ENCODE measurements at places on chromosomes 4 and X. TPM values are rescaled to one million over a fixed set of nuclear protein-coding genes. Genes with fewer than 3 reads are reported as not detected.

DNA sequence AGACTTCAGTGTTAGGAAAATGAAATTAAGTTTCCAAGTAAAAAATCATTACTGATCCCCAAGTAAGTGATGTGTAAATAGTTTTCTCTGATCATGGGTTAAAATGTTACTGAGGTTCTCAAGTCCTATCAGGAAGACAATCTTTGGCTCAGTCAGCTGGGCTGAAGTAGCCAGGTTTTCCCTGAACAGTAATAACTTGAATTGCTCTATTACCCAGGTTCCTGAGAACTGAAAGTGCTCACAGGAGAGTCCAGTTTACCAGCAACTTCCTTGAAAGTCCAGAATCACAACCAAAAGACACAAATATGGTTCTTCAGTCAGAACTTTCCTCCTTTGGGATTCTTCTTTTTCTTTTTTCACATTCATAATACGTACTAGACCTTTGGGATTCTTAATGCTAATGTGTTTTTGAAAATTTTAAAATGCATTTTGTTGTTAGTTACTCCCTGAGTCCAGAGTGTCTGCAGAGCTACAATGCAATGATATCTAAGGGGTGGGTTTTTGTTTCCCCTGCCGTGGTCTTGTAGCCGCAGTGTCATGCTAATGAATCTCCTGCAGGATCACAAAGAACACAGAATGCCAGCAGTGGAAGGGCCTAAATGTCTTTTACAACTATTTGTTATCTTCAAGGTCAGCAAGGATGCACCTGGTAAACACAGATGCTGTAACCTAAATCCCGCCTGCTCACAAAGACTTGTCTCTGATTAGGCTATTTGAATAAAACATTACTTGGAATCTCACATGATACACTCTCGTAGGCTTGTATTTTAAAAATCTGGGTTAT lies 439.8 kb upstream of the NR3C2 start:
- H3K27ac ChIP-seq: no peak overlapping the region
- no peaks in the 10 kb centered on the region for H3K36me3 ChIP-seq
- H3K4me1 ChIP-seq: no peaks in the 10 kb centered on the region
- no peaks in the 10 kb centered on the region for H3K27me3 ChIP-seq
- no peak for DNase-seq

- no peaks in the 10 kb centered on the region for H3K36me3 ChIP-seq
- DNase-seq: no peak
- H3K4me3 ChIP-seq: no peak overlapping the region
- H3K4me1 ChIP-seq: no peaks in the 10 kb centered on the region
- H3K27ac ChIP-seq: no peak overlapping the region
- H3K27me3 ChIP-seq: no peaks in the 10 kb centered on the region
Measured at GRCh38 chr4:5693871-5694270, 14.5 kb downstream of the EVC2 start.

GRCh38 chrX:7948483-7948882 lies 21.3 kb upstream of the PNPLA4 start:
- no peak for DNase-seq
- no peaks in the 10 kb centered on the region for H3K27me3 ChIP-seq
- no peaks in the 10 kb centered on the region for H3K4me1 ChIP-seq
- H3K36me3 ChIP-seq: no peaks in the 10 kb centered on the region
- no peak overlapping the region for H3K27ac ChIP-seq

- no peaks in the 10 kb centered on the region for H3K4me1 ChIP-seq
- H3K36me3 ChIP-seq: no peaks in the 10 kb centered on the region
- H3K27ac ChIP-seq: no peak overlapping the region
- no peaks in the 10 kb centered on the region for H3K27me3 ChIP-seq
Measured at GRCh38 chr4:40438384-40439026, 103.4 kb downstream of the CHRNA9 start.

Gene RASL11B
- 8.9 TPM for total RNA-seq
